B cell (primary cell): ENCODE measurements at places on chromosomes 4 and X.

DNA sequence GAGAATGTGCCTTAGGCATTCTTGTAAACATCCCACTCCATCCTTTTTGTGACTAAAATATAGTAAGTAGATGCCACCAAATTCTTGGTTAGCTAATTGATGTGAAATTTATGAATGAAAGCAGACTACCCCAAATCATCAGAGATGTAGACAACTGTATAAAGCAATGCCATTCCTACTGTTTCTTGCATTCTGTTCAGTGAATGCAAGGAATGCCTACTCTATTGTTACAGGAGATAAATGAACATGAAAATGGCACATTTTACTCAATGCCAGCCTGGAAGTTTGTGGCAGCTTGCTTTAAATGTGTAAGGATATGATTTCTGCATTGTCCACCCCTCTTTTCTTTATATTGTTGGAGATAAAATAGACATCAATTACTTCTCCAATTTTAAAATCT lies 317.9 kb downstream of the LDB2 start:
- no peak for DNase-seq

GRCh38 chrX:23900220-23900797 lies 7.4 kb downstream of the APOO start:
- no peak for DNase-seq

- no peak for DNase-seq
Measured at GRCh38 chrX:151153086-151153485, 23.3 kb upstream of the GPR50 start.

DNA sequence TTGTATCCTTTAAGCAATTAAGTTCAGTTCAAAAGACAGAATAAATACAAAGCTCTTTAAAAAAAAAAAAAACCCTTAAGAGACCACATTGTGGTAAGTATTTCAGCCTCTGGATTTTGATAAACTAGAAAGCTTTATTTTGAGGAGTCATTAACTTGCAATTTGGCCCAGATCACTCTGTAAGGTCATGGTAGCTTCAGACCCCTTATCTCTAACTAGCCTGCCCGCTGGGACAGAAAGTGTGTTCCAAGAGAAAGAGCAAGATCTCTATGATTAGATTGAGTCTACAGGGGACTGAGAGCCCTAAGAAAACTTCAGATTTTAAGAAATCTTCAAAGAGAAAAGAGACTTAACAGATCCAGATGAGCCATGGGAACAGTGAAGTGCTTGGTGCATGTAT lies 45.6 kb downstream of the GALNT7 start:
- DNase-seq = no peak

- no peak for DNase-seq
Measured at GRCh38 chrX:41960142-41960541, 36.8 kb upstream of the CASK start.

GRCh38 chr4:1055721-1056590 lies 44.5 kb downstream of the FGFRL1 start:
- peak; percentile 95 for DNase-seq

DNA sequence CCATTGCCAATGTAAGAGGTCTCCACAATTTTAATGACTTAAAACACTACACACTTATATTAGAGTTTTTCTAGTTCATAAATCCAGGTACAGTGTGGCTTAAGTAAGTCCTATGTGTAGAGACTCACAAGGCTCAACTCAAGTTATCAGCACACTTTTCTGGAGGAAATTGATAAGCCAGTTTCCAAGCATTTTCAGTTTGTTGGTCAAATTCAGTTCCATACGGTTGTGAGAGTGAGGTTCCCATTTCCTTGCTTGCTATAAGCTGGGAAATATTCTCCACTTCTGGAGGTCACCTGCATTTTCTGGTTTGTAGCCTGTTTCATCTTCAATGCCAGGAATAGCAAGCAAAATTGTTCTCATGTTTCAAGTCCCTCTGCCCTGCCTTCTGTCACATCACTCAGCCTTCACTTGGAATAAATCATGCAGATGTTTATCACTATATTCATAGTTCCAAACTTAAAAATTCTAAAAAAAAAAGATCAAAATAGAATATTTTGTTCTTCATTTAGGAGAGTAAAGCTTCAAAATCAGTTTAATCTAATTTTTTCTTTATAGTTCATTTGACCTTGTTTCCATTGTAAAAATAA lies 1137.5 kb upstream of the INTU start:
- no peak for DNase-seq

GRCh38 chrX:150775569-150776350 lies 82.6 kb downstream of the MTMR1 start:
- DNase-seq = no peak

DNA sequence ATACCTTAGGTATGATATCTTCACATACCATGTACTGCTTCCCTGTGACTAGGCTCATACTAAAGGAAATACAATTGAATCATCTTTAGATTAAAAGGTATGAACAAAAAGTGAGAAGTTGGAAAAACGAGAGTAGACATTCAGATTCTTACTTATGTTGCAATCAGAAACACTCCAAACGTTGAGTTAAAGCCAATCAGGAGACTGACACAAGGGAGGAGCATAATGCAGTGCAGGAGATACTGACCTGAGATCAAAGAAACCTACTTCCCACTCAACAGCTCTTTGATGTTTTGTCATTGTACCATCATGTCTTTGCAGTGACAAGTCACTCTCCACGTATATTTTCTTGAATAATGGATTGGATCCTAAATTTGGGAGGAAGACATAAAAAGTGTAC lies 8.9 kb upstream of the PCDH18 start:
- no peak for DNase-seq

DNA sequence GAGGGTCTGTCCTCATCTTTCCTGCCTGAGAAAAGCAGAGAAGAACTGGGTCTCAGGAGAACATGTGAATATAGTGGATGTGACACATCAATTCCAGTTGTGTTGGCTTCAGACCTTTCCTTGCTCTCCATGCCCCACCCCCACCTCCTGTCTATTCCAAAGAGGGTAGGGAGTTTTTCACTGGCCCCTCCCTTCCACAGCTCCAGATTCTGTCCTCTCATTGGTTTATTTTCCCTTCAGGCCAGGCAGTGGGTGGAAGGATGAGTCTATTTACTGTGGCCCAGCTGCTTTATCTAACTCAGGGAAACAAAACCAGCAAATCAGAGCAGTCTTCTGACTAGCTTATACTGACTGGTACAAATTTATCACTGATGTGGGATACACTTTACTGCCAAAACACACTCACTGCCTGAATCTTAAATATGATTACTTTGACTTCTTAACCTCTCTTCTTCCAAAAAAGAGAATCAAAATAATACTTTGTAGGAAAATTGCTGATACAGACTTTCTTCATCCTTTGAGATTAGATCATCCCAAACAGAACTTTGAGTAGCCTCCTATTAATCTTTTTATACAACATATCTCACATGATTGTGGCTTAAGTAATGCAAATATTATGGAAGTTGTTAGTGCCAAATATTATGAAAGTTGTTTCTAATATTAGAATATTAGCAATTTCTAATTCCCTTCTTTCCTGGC lies 221.2 kb downstream of the MID1 start:
- DNase-seq = no peak

GRCh38 chr4:55458164-55458563 lies 62.4 kb downstream of the TMEM165 start:
- no peak for DNase-seq

DNA sequence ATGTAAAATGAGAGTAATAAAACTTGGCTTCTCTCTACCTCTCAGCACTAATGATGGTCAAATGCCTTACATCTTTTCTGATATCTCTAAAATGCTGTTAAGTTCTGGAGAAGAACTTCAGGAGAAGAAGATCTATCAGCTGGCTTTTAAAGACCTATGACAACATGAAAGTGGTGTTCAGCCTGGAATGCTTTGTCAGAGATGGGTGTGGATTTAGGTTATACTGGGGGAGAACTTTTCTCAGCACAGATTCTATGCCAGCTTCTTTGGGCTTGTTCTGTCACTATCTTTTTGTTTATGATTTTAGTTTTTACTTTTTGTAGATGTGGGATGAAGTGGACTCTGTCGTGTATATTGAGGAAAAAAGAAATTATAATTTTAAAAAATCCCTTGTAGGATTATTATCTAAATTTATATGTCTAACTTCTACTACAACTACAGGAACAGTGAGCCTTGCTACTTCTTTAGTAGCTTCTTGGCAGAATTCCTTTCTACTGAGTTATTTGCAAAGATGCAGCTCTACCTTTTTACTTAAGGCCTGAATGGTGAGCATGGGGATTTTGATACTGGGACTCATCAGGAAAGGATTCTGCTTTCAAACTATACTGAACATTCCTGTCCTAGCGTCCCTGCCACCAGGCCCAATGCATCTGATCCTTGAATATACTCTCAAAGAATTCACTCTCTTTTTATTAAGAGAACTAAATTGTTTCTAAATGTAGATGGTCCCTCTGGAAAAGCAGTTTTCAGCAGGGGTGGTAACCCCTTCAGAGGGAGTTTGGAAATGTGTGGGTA lies 19.6 kb downstream of the CYP2U1 start:
- no peak for DNase-seq

GRCh38 chr4:133186845-133187244 lies 37.8 kb downstream of the PCDH10 start:
- no peak for DNase-seq

DNA sequence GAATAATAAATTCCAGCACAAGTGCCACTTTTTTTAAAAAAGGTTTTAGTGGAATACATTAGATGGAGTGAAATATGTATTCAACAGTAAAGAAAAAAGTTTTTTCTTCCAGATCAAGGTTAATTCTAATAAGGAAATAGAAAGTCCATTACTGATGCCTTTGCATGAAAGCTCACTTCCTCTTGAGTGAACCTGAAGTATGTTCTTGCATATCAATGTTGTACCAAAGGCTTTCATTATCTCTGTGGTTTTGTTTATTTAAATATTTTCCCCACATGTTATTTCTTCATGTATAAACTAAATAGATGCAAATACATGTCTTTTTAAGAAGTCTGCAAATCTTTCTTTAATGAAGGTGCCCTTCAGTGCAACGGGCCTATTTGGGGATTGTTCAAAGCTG lies 307.9 kb downstream of the C4orf33 start:
- DNase-seq = no peak

GRCh38 chrX:134931550-134931949 lies 59.2 kb upstream of the SMIM10 start:
- DNase-seq = no peak

- DNase-seq = no peak
Measured at GRCh38 chr4:6123976-6124375, 76.4 kb downstream of the JAKMIP1 start.

DNA sequence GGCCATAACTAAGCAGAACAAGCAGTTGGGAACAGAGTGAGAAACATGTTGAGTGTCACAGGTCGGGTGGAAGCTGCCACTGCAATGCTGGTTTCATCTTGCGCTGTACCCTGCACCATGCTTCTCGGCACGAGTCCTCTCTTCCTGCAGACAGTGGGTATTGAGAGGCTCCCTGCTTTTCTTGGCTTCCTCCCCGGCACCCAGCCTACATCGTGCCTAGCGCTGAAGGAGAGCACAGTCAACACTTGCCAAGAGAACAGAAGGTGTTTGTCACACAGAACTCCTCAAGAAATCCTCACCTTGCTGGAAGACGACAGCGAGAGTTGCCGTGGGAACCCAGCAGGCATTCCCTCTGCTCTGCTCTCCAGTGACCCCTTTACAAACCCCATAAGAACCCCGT lies 53.6 kb downstream of the EVC2 start:
- no peak for DNase-seq

GRCh38 chr4:39846120-39846519 lies 131.6 kb downstream of the PDS5A start:
- no peak for DNase-seq

DNA sequence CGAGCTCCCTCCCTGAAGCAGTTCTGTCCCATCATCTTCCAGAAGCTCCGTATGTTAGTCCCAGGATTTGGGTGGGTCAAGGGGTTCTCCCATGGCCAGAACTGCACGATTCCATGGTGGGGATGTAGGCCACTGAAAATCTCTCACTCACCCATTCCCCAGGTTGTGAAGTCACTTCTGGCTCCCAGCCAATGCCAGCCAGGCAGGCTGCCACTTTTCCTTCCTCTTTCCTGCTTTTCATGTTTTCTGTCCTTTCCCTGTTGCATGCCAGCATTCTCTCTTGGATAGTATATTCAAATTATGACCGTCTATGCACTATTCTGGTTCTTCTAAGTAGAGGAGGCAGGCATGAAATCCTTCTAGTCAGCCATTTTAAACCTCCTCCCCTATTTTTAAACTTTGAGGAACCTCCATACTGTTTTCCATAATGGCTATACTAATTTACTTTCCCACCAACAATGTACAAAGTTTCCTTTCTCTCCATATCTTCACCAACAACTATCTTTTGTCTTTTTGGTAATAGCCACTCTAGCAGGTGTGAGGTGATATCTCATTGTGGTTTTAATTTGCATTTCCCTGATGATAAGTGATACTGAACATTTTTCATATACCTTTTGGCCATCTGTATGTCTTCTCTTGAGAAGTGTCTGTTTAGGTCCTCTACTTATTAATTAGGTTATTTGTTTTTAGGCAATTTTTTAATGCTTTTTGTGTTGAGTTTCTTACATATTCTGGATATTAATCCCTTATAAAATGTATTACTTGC lies 182.1 kb upstream of the TET2 start:
- DNase-seq = no peak

DNA sequence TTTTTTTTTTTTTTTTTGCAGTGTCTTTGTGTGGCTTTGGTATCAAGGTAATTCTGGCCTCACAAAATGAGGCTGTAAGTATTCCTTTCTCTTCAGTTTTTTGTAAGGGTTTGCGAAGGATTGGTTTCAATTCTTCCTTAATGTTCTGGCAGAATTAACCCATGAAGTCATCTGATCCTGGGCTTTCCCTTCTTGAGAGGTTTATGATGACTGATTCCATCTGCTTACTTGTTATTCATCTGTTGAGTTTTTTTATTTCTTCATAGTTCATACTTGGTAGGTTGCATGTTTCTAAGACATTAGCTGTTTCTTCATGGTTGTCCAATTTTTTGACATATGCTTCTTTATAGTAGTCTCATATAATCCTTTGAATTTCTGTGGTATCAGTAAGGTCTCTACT lies 181.4 kb upstream of the PDE5A start:
- DNase-seq = no peak

- no peak for DNase-seq
Measured at GRCh38 chrX:83658731-83659130, 150.6 kb downstream of the POU3F4 start.

DNA sequence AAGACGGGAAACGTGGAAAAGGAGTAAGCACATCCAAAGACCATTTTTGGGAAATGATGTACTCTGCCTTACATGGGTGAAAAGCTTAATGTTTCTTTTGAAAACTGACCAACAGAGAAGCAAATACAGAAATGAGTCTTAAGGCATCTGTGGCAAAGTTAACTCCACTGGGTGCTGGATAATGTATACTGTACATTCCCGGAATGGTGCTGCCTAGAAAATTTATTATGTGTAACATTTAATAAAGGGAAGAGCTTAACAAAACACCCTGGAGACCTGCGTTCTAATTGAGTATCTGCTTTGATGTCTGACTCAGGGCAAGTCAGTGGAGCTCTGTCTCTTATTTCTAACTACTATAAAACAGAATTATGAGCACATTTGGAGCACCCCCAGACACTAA lies 230.2 kb downstream of the MID1 start:
- no peak for DNase-seq

DNA sequence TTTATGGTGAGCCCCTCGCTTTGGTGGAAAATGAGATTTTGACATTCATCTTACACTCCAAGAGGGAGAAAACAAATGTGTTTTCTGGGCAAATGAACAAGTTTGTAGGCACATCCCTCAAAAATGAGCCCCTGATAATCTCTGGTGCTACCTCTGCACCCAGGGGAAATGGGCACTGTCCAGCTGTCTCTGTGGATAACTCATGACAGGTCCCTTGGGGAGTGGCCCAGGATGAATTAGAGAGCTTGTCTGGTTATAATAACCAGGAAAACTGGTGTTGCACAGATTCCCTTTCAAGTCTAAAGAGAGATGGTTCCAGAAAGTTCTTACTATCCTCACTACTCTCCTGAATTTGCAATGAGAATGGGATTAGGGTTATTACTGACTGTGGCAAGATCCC lies 7.5 kb downstream of the RASL11B start:
- DNase-seq = no peak
